ENCODE measurements at places on chromosomes 13 and 19.

DNA sequence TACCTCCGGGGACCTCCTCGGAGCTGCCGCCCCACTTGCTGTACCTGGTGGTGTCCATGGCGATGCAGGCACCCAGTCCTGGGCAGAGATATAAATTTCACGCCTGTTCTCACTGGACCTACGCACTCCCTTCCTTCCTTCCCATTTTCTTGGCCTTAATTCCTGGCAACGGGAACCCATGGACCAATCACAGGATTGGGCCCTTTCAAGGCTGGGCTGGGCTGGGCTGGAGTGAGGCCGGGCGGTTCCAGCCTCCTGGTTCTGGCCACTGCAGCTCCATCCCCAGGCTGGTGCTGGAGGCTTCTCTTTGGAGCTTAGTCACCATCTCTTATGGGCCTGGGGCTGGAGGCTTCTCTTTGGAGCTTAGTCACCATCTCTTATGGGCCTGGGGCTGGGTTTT lies at the start of gene CLEC4G:
CLEC4G (minus strand) TSS at position 66 of the 400 bp plus-strand sequence; CDS start at position 58, 8 bp downstream.
- no peak for DNase-seq

- DNase-seq: no peak
Measured at GRCh38 chr13:52842441-52842840, 6.0 kb downstream of the PCDH8 start.

DNA sequence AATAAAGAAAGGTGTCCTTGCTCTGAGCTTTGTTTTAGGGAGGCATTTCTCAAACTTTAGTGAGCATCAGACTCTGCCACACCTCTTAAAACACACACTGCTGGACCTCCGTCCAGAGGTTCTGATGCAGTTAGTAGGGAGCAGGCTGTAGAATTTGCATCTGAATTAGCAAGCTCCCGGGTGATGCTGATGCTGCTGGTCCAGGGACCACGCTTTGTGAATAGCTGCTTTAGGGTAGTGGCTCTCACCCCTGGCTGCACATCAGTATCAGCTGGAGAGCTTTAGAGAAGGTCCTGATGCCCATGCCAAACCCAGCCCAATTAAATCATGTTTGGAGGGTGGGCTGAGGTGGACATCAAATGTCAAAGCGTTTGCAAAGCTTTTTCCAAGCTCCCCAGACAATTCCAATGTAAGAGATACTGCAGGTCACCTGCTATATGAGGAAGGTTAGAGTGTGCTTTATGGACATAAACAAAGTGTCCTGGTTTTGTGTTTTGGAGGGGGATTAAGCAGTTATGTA lies 3.6 kb downstream of the HTR2A start:
- no peak for DNase-seq

DNA sequence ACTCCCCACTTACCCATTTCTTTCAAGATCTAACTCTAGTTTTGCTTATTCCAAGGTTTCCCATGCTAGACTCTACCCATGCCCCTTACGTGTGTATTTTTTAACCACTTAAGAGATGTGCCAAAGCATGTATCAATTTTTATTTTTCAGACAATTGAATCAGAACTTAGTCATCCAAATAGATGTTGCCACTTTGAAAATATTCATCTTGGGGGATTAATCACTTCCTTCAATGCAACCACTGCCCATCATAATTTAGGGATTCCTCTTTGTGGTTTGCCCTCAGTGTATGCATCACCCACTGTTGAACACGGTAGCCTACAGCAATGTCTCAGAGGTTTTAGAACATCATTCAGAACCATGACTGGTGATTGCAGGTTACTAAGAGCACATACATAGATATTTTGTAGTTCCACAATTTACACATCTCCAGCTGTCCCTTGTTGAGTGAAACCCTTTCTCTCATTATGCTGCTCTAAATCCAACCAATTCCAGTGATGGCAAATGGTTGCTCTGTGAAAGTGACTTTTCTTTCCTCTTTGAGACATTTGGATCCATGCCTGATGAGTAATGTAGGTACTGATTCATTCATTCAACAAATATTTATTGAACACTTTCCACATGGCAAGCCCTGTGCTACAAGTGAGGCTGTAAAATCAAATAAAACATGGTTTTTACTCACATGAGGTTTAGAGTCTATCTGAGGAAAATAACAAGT lies 60.6 kb upstream of the SERP2 start:
- DNase-seq: no peak

DNA sequence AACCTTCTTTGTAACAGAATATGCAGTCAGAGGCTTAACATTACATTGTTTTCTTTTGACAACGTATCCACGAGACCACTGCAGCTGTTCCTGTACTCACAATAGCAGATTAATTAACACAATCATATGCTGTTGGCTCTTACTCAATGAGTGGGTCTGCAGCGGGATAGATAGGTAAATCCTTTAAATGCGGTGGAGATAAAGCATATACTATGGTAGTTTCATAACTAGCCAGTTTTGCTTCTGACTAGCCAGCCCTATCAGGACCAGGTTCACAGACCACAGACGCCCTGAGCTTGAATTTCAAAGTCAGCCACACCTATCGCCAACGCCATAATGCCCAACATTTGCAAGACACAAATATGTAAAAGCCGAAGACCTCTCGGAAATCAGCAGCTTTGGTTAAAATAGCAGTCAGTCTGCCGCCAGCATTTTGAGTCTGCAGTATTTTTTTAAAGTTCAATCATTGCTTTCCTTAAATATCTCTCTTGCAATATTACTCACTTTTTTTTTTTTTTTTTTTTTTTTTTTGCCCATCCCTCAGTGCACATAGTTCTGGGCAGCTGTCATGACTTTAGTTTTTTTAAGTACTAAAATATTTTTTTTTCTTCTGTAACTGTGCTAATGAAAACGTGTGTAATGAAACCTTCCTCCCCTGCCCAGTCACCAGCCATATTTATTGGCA lies 120.5 kb downstream of the ZNF536 start:
- DNase-seq: no peak

- no peak for DNase-seq
Measured at GRCh38 chr13:104701591-104701990, 1635.4 kb upstream of the SLC10A2 start.

GRCh38 chr13:85896516-85897450 lies 97.6 kb upstream of the SLITRK6 start:
- no peak for DNase-seq

- DNase-seq: no peak
Measured at GRCh38 chr13:23790577-23791170, 98.5 kb downstream of the MIPEP start.

DNA sequence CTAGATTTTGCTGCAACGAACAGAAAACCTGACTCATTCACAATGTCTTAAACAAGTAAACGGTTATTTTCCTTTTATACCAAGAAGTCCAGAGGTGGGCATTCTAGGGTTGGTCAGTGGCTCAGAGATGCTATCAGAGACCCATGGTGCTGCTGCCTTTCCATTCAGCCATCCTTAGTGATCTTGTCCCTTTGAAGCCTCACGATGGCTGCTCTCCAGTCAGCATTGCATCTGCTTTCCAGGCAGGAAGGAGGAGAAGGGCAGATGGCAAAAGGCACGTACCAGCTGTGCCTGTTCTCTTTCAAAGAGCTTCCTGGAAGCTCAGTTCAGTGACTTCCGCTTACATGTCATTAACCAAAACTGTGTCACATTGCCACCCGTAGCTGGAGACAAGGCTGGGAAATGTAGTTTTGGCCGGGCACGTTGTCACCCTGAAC lies 30.1 kb downstream of the WDFY2 start:
- no peak for DNase-seq

DNA sequence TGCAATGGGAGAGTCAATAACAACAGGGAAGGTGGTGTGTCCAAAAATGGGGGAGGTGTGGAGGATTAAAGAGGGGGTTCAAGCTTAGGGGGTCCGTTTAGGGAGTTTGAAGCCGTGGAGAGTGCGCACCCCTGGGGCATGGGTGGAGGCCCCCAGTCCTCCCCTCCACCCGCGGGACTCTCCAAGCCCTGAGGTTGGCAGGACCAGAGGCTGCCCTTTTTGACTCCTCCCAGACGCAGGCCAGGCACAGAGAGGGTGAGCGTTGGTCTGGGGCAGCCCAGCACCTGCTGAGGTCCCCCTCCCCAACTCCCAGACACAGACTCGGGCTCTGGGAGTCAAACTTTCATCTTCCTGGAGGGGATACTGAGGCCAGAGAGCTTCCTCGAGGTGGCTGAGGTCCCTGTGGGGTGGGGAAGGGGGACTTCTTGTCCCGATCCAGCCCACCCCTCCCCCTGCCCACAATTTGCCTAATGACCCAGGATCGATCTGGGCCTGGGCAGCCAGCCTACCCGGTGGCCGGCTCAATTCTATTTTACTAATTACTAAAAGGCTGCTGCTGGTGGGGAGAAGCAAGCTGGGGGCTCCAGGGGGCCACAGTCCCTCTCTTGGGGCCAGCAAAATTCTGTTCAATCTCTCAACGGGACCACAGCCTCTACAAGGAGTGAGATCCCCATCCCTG lies 2.8 kb upstream of the ONECUT3 start:
- DNase-seq: no peak

DNA sequence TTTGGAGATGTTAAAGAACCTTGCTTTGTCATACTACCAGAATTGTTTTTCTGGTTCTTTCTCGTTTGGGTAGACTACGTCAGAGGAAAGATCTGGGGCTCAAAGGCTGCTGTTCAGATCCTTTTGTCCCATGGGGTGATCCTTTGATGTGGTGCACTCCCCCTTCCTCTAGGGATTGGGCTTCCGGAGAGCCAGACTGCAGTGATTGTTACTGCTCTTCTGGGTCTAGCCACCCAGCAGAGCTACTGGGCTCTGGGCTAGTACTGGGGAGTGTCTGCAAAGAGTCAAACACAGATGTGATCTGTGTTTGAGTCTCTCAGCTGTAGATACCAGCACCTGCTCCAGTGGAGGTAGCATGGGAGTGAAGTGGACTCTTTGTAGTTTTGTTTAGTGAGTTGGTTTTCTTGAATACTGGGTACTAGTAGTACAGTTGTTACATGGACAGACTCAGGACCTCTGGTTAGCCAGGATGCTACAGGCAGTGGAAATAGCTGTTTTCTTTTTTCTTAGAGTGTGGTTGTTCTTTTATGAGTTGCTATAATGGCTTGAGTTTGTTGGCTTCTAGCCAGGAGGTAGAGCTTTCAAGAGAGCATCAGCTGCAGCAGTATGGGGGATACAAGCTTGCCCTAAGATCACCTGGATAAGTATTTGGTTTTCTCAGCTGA lies 34.4 kb downstream of the DNAJC15 start:
- no peak for DNase-seq

- DNase-seq: no peak
Measured at GRCh38 chr19:7645163-7645562, 8.3 kb downstream of the STXBP2 start.

DNA sequence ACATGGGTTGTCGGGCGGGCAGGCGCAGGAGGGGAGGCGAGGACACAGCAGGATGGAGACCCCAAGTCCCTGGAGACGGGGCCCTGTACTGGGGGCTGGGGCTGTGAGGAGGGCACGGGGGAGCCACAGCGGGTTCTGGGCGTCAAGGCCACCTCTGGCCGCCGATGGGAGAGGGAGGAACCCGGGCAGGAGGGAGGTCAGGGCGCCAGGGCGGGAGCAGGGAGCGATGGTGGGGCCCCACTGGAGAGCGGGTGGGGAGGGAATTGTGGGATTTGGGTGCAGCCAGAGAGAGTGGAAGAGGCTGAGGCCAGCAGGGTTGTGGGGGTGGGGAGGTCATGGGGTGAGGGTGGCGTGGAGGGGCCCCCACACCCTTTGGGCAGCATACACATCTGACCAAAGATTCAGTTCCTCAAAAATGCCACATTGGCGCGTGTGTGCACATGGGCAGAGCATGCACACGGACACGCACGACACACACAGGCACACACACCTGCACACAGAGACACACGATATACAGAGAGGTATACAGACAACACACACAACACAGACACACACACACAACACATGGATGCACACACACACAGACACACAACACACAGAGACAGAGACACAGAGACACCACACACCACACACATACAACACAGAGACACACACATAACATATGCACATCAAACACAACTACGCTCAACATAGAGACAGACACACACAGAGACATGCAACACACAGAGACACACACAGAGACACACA lies 54.9 kb downstream of the AP1M1 start:
- DNase-seq: no peak

DNA sequence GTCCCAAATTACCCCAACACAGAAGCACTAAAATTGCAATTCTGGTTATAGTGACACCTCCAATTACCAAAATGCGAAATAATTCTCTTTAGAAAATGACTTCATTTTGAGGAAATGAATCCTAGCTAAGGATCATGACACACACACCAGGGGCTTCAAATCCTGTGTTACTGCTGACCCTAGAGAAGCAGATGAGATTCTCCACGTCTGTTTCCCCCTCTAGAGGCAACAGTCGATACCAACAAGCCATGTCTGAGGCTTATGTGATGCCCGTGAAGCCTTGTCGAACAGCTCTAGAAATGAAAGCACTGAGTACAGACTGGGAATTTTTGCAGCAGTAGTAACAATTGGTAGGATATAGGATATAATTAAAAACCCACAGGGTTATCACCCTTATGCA lies 153.6 kb upstream of the TMTC4 start:
- DNase-seq: no peak

DNA sequence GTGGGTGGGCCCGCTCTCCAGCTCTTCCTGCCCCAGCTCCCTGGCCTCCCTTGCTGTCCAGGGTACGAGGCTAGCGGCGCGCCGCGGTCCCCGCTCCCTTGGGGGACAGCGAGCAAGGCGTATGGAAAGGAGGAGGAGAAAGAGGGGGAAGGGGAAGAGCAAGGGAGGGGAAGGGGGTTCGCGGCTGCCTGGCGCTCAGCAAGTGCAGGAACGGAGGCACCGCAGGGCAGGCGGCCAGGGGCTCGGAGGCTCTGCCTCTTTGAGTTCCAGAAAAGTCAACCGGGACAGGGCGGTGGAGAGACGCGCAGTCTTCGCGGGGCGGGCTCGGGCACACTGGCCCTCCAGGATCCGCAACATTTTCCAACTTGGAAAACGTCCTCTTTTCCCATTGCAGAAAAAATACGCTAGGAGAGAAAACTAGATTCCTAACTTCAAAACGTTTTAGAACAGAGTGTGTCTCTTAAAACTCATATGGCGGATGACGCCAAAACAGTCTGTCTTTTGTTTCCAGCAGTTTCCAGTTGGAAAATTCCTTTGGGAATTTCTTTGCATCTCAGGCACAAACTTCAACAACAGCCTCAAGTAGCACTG lies 23.1 kb upstream of the TNFRSF19 start:
- peak; percentile 62 for DNase-seq

DNA sequence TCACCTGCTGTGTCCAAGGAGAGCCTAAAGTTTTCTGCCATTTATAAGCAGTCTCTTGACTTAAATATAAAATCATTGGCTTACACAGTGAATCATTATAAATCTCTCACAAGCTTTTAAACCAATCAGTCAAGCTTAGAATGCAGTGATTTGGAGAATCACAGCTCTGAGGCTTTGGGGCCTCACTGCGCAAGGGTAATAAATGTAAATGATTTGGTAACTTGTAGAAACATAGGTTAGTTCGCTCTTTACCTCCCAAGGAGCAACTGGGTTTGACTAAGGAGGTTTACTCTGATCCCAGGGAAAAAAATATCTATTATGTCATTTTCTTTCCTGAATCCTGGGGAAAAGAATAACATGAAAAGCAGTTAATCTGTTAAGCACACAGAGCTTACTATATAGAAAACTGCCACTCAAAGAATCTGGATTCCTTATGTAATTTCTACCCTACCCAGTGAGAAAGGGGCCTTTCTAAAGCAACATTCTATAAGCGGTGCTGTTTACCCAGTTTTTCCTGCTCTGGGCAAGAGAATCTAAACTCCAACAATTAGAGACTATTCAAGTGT lies 128.2 kb downstream of the MZT1 start:
- DNase-seq: no peak

Data from ecto neural progenitor cell (in vitro differentiated cells).